T1000 (cell line): ENCODE measurements at places on chromosomes 13 and 19.

DNA sequence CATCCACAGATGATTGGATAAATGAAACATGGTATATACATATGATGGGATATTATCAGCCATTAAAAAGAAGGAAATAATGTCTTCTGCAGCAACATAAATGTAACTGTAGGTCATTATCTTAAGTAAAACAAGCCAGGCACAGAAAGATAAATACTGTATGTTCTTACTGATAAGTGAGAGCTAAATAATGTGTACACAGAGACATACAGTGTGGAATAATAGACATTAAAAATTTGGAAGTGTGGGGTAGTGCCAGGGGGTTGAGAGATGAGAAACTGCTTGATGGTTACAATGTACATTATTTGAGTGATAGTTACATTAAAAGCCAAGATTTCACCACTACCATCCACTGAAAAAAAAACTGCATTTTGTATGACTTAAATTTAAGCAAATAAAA, 26.0 kb upstream of the GPC6 start:
- no peak for DNase-seq

DNA sequence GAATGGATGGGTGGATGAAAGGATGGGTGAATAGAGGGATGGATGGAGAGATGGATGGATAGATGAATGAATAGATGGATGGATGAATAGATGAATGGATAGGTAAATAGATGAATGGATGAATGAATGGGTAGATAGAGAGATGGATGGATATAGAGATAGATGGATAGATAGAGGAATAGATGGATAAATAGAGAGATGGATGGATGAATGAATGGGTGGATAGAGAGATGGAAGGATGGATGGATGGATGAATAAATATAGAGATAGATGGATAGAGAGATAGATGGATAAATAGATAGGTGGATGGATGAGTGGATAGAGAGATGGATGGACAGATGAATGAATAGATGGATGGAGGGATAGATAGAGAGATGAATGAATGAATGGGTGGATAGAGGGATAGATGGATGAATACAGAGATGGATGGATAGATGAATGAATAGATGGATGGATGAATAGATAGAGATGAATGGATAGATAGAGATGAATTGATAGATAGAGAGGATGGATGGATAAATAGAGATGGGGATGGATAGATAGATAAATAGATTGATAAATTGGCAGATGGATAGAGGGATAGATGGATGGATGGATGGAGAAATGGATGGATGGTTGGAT, 106.7 kb upstream of the SOX1 start:
- no peak for DNase-seq

GRCh38 chr13:32001154-32001768, 30.3 kb upstream of the FRY start:
- no peak for DNase-seq

DNA sequence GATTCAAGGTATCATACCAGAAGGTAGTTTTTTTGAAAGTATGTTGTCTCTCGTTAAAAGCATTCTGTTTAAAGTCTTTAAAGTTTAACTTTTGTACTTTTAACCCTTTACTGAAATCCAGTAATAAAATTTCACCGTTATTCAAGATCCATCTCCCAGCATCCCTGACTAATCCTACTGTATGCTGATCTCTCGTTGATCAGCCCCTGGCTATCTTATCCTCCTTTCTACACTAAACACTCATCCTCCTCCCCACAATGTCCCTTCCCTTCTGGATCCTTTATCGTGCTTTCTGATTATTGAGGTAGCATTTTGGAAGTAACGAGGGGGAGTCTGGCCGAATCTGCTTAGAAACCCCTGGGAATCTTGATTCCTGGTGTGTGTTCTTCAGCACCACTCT, 1.3 kb downstream of the TPP2 start:
- DNase-seq: no peak
